Mammary epithelial cell (primary cell): ENCODE measurements at places on chromosomes 12 and 14. TPM values are rescaled to one million over a fixed set of nuclear protein-coding genes. Genes with fewer than 3 reads are reported as not detected.

The CELA1 gene
- not detected in 2 replicates for total RNA-seq

The SCFD1 gene
- 72.8 TPM for total RNA-seq

The DDX51 gene
- 8.8 TPM for total RNA-seq

The BICDL1 gene
- total RNA-seq = 12.7 and 14.8 TPM in 2 replicates

The PZP gene
- not detected in 2 replicates for total RNA-seq

The DEGS2 gene
- 0.13 and 0.87 TPM in 2 replicates for total RNA-seq

The UNC119B gene
- 27.4 and 28.0 TPM in 2 replicates for total RNA-seq

The LALBA gene
- not detected for total RNA-seq

The SMIM10L1 gene
- total RNA-seq = 10.2 and 13.3 TPM in 2 replicates

The C12orf54 gene
- 2.8 and 3.5 TPM in 2 replicates for total RNA-seq

The CD27 gene
- not detected for total RNA-seq

The ADAMTS20 gene
- total RNA-seq = not detected

GRCh38 chr12:31906557-31907301 is 52.5 kb upstream of the RESF1 start:
- no peak for DNase-seq

- DNase-seq = no peak
These were observed 224.9 kb downstream of the NPAS3 start for GRCh38 chr14:33163600-33163999.

- no peak for DNase-seq
These were observed 47.2 kb downstream of the FGD4 start for GRCh38 chr12:32446316-32447119.

- DNase-seq = no peak
These were observed 46.1 kb downstream of the FANCM start for GRCh38 chr14:45181806-45182205.

DNA sequence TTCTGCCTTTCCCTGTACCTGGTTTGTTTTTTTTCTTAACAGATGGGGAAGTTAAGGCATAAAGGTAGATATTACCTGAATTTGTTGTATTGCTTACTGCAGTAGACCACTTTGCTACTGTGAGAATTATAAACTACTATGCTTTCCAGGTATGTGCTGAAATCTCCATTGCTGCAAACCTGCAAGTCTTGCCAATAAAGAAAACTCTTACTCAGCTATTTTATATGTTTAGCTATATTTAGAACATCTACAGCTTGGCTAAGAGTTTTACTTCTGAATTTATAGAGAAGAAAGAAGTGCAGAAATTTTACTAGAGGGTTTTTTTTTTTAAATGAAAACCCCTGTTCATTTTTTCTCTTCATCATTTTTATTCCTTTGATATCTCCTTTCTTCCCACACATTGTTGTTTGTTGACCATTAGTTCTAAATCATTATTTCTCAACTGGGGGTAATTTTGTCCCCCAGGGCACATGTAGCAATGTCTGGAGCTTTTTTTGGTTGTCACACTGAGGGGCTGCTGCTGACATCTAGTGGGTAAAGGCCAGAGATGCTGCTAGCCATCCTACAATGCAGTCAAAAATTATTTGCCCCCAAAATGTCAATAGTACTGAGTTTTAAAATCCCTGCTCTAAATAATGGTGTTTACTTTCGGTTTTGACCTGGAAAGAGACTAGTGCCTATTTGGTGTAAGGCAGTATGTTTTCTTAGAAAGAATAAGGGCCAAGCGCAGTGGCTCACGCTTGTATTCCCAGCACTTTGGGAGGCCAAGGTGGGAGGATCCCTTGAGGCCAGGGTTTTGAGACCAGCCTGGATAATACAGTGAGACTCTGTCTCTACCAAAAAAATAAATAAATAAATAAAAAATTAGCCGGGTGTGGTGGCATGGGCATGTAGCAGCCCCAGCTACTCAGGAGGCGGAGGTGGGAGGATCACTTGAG is 48.6 kb downstream of the PCNX1 start:
- no peak for DNase-seq

DNA sequence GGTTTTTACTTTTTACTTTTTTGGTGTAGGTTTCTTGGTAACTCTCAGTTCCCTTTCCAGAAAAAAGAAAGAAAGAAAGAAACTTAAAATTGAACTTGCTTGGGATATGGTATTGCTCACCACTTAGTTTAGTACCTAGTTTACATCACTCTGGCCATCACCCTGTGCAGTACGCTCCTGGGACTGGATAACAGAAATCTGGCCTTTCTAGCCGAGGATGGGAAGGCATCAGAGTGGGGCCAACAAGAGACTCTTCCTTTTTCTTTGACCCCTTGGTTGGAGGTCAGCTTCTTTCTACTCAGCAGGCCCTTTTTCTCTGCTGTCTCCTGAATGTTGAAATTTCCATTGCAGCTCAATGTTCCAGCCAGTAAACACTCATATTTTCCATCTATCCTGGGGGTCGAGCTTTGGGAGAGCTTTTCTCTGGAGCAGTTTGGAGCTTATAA is 156.6 kb downstream of the TGFB3 start:
- DNase-seq = no peak

DNA sequence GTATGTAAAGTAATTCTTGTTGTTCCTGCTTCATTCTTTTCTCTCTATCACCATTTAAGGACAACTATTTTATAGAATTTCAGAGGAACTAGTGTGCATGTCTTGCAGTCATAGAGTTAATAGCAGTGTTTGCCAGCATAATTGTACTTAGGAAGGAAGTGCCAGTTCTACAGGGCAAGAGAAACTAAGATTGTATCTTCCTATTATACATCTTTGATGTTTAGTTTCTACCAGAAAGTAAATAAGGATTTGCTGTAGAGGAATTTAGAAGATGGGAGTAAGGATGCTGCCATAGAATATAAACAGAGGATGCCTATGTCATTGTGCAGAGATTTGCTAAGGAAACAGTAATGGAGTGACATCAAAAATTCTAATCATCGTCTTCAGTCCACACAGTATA is 270.9 kb upstream of the NPAS3 start:
- DNase-seq = no peak

GRCh38 chr12:112046003-112046402 is 32.8 kb downstream of the ERP29 start:
- DNase-seq = no peak

GRCh38 chr12:96241846-96242256 is 47.7 kb downstream of the ELK3 start:
- no peak for DNase-seq

- DNase-seq = peak; percentile 93
These were observed 51.9 kb upstream of the NUDT4 start for GRCh38 chr12:93325855-93326254.

DNA sequence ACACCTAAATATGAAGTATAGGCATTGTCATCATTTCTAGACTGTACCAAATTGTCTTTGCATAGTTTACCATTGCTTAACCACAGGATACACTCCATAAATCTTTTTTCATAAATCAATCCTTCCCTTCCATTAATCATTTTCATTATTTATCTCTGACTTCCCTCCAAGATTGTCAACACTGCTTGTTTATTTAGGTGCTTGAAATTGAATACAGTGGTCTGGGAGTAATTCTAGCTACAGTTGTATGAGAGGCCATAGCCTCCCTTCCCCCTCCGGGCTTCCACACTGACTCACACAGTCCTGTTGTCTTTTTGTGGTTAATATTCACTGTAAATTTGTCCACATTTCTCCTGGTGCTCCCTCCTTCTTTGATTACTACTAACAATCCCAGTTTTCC is 114.2 kb upstream of the ARID2 start:
- DNase-seq = peak; percentile 55

- no peak for DNase-seq
These were observed 3.0 kb upstream of the SRSF9 start for GRCh38 chr12:120472521-120472920.

GRCh38 chr12:124921200-124922031 is 7.0 kb upstream of the UBC start:
- peak; percentile 74 for DNase-seq

GRCh38 chr12:110249716-110250225 is 31.3 kb upstream of the ATP2A2 start:
- no peak for DNase-seq

- DNase-seq = peak; percentile 57
These were observed 79.7 kb upstream of the MYF6 start for GRCh38 chr12:80627782-80628181.

GRCh38 chr14:100156776-100157175 is 2.7 kb downstream of the DEGS2 start:
- DNase-seq = no peak

DNA sequence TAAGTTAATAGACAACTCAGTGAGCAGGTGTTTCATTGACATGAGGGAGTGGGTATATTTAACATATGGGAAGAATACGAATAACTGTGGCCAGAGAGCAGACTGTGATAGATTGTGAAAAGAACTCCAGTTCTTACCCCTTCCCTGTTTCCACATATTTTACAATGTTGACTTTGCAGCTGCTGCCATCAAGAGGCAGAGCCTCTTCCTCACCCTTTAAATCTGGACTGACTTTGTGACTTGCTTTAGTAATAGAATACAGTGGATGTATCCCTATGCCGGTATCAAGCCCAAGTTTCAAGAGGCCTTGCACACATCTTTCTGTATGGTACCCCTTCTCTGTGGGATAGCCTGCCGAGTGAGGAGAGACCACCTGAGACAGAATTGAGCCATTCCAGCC is 356.7 kb downstream of the ETNK1 start:
- DNase-seq = peak; percentile 15

DNA sequence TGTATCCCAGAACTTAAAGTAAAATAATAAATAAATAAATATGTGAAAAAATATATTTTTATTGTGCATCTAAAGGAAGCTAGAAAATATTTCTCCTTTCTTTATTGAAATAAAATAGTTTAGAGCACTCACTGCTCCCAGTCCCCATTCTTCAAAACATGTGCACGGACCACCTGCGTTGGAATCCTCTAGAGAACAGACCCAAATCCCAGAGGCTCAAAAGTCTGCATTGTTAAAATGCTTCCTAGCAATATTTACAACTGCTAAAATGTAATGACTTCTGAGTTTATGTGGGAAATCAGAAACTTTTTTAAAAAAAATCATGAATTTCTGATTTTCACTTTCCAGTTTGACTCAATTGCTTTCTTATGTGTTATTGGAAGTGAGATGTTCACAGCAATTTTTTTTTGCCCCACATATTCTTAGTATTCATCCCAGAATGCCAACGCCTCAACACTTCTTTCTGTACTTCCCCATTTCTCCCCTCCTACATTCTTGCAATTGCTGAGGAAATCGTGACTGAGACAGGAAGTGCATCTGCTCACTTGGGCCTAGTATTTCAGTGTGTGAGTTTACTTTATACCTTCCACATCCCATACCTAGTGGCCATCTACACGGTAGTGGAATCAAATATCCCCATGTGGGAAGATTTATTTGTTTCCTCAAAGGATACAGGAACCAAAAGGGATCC is 116.0 kb upstream of the FLRT2 start:
- no peak for DNase-seq

GRCh38 chr12:110246636-110247339 is 34.3 kb upstream of the ATP2A2 start:
- no peak for DNase-seq

- DNase-seq = no peak
These were observed 25.1 kb downstream of the CCNK start for GRCh38 chr14:99506276-99506675.

DNA sequence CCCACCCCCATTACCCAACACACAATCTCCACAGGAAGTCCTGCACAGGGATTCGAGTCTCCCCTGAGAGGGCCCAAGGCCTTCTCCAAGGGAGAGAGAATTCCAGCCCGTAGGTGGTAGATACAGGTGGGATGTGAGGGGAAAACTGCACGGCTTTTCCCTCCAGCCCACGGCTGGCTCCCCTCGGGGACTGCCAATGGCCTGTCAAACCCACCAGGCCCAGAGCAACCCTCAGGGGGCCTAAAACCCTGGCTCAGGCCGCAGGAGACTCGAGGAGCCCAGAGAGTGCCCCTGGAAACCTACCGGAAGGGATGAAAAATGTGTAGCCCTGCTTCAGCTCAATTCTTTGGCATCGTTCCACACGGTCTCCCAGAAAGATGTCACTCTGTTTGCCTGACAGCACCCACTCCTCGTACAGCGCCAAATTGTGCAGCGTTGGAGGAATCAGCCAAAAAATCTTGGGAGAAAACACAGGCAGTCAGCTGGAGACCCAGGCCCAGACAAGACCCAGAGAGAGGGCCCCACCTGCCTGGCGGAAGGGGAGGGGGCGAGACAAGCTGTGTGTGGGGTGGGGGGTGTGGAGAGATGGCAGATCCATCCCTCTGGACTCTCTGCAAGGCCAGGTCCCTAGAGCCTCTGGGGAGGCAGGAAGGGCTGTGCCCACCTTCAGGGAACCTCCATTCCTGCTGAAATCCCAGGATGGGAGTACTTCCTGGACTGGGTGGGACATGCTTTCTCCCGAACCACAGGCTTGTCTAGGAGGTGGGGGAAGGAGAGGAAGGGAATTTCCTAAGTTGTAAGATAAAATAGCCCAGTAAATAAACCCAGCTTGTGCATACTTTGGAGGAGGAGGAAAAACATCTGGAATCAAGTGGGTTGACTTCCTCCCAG is 48.1 kb downstream of the KDM2B start:
- DNase-seq = no peak

DNA sequence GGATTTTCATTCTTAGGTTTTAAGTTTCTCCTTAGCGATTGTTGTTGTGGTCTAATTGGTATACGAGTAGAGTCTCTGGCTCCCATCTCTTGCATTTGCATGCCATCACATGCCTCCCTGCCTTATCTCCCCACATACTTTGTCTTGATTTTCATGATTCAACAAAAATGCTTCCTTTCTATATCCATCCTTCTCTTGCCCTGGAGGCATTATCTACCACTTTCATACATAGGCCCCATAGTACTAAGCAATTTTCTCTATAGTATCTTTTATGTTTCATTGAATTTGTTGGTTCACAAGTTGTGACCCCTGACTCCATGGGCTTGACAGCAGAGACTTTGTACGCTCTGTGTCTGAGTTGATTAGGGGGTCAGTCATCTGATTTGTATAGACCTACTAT is 226.1 kb downstream of the ACSS3 start:
- DNase-seq = no peak

GRCh38 chr14:92990456-92991430 is 67.8 kb downstream of the CHGA start:
- no peak for DNase-seq

GRCh38 chr12:113214895-113215400 is 6.3 kb upstream of the TPCN1 start:
- peak; percentile 95 for DNase-seq

DNA sequence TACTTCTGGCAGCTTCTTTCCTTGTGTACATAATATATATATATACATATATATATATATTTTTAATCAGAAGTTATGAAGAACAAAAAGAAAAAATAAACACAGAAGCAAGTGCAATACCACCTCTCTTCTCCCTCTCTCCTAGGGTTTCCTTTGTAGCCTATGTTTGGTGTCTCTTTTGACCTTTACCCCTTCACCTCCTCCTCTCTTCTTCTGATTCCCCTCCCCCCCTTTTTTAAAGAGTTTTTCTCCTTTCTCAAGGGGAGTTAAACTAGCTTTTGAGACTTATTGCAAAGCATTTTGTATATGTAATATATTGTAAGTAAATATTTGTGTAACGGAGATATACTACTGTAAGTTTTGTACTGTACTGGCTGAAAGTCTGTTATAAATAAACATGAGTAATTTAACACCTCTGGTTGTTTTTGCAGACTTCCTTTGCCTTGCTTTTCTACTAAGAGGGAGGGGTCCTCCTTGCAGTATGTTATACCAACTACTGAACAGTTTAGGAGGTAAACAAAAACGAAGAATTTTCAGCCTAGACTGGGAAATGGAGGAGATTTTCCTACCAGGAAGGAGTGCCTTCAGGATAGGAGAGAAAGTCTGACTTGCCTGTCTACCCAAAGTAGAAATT is 3.6 kb upstream of the RPS26 start:
- DNase-seq = no peak

- peak; percentile 35 for DNase-seq
These were observed 1.2 kb downstream of the PPP1R12A start for GRCh38 chr12:79933532-79934264.
